ENCODE measurements at places on chromosomes 12 and 14.

DNA sequence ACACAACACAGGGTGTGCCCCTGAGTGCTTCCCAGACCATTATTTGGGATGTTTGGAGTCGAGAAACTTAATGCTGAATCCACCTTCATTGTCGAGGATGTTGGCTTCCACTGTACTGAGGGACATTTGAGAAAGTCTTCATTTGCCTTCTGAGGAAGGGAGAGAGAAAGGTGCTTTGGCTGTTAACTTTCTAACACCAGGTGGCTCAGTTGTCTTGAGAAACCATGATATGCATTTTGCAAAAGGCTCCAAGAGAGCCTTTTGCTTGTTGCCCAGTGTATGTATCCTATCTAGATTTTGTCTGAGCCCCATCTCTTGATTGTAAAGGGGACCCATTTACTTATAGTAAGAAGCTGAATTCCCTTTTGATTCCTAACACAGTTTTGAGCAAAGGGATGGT lies 28.6 kb upstream of the NRXN3 start:
- no peak for DNase-seq

DNA sequence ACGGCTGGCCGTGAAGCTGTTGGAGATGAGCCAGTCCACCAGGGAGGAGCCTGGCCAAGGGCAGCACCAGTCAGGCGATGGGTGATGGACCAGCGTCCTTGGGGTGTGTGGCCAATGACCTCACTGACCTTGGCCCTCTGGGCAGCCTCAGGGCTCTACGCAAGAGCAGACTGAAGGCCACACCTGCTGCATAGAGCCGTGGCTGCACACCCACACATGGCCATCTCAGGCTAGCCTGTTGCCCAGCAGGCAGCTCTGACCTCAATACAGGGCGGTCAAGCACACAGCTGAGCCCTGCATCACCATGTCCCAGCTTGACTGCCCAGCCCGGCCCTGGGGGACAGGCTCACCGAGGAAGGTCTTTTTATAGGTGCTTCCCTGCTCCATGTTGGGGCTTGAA lies 19.2 kb downstream of the PLEK2 start:
- DNase-seq = no peak

DNA sequence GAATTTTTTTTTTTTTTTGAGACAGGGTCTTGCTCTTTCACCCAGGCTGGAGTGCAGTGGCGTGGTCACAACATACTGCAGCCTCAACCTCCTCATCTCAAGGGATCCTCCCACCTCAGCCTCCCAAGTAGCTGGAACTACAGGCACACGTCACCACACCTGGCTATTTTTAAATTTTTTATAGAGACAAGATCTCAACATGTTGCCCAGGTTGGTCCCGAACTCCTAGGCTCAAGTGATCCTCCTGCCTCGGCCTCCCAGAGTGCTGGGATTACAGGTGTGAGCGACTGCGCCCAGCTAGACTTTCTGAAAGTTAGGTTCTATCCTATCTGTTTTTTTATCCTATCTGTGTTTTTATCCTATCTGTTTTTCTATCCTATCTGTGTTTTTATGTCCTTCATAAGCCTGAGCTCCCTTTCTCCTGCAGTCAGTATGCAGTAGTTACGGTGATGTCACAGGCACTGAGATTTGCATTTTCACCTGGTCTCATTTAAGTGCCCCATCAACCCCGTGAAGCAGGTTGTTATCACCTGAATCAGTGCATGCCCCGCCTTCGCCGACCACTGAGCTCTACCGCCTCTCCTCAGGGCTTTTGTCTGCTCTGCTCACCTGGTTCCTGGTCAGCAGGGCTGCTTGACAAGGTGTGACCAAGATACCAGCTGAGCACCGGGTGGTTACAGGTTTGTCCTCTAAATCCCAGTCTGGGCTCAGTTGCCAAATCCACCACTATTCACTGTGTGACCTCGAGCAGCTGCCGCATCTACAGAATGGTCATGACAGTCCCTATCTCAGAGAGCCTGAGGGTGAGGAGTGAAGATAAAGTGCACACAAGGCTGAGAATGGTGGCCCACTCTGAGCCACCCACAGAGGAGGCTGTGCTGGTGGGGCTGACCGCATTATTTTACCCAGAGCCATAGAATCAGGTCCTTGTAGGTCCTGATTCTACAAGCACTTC lies 33.1 kb downstream of the SYNDIG1L start:
- DNase-seq = no peak

- no peak for DNase-seq
Observed at GRCh38 chr12:12721814-12722434, 4.8 kb downstream of the CDKN1B start.

DNA sequence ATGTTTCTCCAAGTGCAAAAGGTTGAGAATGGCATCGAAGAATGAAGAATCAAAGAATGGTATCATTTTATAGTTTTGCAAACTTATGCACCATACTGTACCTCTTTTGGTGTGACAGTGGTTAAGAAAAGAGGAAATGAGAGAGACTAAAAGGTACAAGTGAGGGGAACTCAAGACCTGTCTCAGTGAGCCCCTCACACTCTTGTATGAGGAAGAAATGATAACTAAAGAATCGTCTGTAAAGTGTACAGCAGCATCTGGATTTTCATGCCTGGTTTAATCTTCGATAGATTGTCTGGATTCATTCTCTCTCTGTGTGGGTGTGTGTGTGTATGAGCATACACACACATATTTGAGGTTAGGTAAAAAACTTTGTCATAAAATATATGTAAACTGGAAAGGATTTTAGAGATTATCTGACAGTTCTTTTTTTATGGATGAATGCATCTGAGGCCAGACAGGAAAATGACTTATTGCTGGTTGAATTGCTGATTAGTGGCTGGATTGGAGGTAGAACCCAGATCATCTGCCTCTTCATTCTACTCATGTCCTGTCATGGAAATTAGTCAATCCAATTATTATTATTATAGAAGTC lies 16.0 kb upstream of the SLC38A2 start:
- no peak for DNase-seq

GRCh38 chr14:67232066-67232465 lies 9.2 kb upstream of the PALS1 start:
- no peak for DNase-seq

GRCh38 chr12:28937196-28937595 lies 211.9 kb upstream of the FAR2 start:
- DNase-seq = no peak

Data from NCI-H510A treated with DMSO at 0.1 percent for 48 hours (cell line).